Cardiac muscle cell (in vitro differentiated cells and primary cell): ENCODE measurements at places on chromosomes 2 and 18. TPM values are rescaled to one million over a fixed set of nuclear protein-coding genes. Genes with fewer than 3 reads are reported as not detected.

Gene DYSF
- 44.4 and 57.4 TPM in 2 replicates for total RNA-seq

Gene RIT2
- not detected in 2 replicates for total RNA-seq

DNA sequence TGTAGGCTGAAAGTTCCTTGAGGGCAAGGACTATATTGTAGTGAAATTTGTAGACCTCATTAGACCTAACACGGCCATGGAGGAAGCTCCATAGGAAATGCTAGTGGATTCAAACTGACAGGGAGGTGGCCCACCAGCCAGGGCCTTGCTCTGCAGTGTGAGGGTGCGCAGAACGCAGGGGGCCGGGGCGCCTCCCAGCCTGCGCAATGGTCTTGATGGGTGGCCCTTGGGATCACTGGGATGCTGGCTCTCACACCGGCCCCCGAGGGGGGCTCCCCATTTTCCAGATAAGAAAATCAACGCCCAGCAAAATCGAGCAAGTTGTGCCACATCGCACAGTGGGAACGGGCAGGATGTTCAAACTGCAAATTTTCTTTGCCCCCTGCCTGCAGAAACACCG is 655.4 kb downstream of the GALR1 start:
- no peak overlapping the region for H3K4me3 ChIP-seq
- H3K36me3 ChIP-seq: no peaks in the 10 kb centered on the region
- no peaks in the 10 kb centered on the region for H3K27me3 ChIP-seq
- DNase-seq: no peak
- no peaks in the 10 kb centered on the region for H3K4me1 ChIP-seq
- no peak overlapping the region for H3K27ac ChIP-seq

DNA sequence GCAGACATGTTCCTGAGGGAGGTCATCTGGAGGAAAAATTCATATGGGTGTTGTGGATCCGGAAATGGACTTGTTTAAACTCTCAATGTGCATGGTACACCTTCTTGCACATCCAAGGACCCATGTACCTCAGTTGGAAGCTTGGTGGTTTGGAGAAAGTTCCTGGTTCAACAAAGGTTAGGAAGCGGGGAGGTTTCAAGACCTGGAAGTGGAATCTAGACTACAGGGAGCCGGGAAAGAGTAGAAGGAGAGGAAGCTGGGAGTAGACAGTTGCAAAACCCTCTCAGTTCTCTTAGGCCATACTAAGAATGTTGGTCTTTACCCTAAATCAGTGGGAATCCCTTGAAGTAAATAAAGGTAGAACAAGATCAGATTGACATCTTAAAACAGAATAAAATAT is 209.8 kb upstream of the SPOPL start:
- no peaks in the 10 kb centered on the region for H3K27me3 ChIP-seq
- no peaks in the 10 kb centered on the region for H3K4me1 ChIP-seq
- H3K4me3 ChIP-seq: no peak overlapping the region
- no peak for DNase-seq
